ENCODE measurements at places on chromosomes 3 and 15.

GRCh38 chr3:127011270-127011992, 28.5 kb downstream of the PLXNA1 start:
- no peak for DNase-seq

DNA sequence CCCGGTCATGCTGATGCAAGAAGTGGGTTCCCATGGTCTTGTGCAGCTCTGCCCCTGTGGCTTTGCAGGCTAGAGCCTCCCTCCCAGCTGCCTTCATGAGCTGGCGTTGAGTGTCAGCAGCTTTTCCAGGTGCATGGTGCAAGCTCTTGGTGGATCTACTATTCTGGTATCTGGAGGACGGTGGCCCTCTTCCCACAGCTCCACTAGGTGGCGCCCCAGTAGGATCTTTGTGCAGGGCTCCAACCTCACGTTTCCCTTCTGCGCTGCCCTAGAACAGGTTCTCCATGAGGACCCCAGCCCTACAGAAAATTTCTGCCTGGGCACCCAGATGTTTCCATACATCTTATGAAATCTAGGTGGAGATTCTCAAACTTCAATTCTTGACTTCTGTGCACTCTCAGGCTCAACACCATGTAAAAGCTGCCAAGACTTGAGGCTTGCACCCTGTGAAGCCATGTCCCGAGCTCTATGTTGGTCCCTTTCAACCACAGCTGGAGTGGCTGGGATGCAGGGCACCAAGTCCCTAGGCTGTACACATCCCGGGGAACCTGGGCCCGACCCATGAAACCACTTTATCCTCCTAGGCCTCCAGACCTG, 238.4 kb upstream of the MDFIC2 start:
- DNase-seq = peak; percentile 72

- no peak for DNase-seq
These were observed 29.6 kb downstream of the MSL2 start for GRCh38 chr3:136166507-136166906.

- DNase-seq = no peak
These were observed 350.5 kb downstream of the EPHB1 start for GRCh38 chr3:135145581-135145980.

GRCh38 chr3:108102420-108103039, 11.7 kb upstream of the CD47 start:
- DNase-seq = no peak
